ENCODE measurements at places on chromosomes 11 and 22. TPM values are rescaled to one million over a fixed set of nuclear protein-coding genes. Genes with fewer than 3 reads are reported as not detected.

DNA sequence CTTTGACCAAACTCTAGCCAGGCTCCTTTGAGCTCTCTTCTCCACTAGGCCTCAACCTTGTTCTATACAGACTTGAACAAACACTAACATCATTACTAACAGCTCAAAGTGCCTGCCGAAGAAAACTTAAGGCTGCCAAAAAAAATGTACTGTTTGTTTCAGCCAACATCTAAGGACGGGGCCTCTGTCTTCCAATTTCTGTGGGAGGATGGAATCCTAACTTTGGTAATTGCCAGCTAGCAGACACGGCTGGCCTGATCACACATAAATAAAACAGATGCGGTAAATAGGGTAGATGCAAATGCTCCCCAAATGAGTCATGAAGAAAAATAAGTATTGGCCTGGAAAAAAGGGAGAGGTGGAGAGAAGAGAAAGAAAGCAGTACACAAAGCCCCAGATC, 394.3 kb downstream of the TMEM135 start:
- DNase-seq: no peak

DNA sequence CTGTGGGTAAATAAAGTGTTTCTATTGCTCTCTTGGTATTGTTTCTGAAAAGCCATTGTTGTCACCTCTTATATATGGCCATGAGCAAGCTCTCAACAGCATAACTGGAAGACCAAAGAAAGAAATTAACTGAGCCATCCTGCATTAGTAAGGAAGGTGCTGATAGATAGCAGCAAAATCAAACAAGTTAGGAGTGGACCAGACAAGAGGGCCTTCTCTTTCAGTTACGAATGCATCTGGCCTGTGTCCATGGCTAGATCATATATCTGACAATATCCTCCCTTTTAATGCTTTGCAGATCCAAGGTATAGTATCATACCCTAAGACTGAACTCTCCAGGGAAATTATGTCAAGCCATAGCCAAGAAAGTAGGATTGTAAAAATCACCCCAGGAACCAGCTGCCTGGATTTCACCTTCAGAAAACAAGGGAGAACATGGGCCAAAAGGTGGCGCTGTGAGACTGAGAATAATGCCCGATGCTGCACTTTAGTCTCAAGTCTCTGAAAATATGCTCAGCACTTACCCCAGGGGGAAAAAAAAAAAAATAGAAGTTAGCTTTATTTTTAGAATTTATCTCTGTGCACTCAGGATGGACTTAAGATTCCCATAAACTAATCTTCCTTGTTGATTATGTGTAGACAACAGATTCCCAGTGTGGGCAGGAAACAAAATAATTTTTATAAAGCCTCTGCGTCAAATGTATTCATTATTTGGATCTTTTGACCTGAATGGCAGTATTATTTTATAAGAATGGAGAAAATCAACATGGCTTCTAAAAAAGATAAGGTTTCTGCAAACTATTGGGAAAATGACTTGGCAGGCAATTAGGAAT, 415.1 kb downstream of the ETS1 start:
- peak; percentile 95 for DNase-seq

- no peak for DNase-seq
Observed at GRCh38 chr11:82863209-82863608, 37.0 kb downstream of the PRCP start.

- no peak for DNase-seq
Observed at GRCh38 chr11:108241330-108242037, 18.6 kb downstream of the ATM start.

Gene SCGB1D2
- not detected for total RNA-seq

- DNase-seq: no peak
Observed at GRCh38 chr22:50705851-50706351, 32.1 kb upstream of the ACR start.

GRCh38 chr11:2355000-2355644, 22.0 kb upstream of the CD81 start:
- no peak for DNase-seq

Measured in omental fat pad (tissue), 4 donors.